Activated CD4-positive, alpha-beta T cell treated with anti-CD3 and anti-CD28 coated beads, Interleukin-2, amount 50 U/mL, for 48 hours (primary cell): ENCODE measurements at places on chromosomes 4 and X.

DNA sequence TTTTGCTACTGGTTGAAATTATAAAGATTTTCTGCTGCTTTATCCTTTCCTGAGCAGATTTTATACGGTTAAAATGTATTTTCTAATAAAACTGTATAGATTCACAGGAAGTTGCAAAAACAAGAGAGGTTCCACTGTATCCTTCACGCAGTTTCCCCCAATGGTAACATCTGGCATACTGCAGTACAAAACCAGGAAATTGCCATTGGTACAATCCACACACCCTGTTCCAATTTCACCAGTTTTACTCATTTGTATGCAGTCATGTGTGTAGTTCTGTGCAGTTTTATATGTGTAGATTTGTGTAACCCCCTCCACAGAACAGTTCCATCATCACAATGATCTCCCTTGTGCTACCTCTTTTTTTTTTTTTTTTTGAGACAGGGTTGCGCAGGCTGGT lies 20.0 kb downstream of the DDX3X start:
- DNase-seq, result no peak

GRCh38 chrX:86171366-86171765 lies 23.1 kb downstream of the DACH2 start:
- DNase-seq, result no peak

GRCh38 chrX:115053223-115053622 lies 35.8 kb upstream of the IL13RA2 start:
- DNase-seq, result no peak

DNA sequence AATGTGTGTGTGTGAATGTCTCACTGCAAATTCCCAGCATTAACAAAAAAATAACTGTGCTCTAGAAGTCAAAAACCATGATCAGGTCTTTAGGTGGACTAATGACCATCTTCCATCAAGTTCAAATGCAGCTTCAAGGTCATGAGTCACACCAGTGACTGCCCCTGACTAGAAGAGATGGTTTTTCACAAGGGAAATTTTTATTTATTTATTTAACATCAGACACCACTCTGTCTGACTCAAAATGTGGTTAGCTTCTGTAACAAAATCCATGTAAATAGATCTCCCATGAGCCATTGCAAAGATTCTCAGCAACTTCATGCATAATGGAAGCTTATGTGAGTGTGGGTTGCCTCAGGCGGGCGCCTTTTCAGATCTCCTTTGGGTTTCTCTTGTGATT lies 219.2 kb downstream of the KIT start:
- no peak for DNase-seq

DNA sequence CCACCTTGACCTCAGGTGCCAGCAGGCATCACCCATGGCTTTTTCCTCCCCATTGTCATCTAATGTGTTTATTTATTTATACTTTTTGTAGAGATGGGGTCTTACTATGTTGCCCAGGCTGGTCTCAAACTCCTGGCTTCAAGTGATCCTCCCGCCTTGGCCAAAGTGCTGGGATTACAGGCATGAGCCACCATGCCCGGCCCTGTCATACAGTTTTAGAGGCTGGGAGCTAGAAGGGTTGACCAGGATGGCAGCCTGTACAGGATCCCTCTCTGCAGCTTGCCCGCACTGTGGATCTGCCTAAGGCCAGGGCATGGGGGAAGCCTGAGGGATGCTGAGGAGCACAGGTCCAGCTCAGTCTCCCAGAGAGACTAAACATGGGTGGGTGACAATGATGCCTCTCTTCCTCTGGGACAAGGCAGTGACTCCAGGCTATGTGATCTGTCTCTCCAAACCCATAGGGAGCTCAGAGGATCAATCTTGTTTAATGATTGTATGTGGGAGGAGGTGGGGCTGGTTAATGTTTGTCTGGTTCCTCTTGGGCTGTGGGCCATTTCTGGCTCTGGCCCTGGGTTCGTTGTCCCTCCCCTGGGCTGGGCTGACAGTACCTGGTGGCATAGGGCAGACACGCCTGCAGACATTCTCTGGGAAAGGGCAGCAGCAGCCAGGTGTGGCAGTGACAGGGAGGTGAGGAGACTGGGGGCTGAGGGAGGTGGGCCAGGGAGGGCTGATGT lies 8.3 kb upstream of the GJB1 start:
- no peak for DNase-seq

- peak; percentile 2 for DNase-seq
Observed at GRCh38 chr4:9898596-9899305, 117.3 kb downstream of the DRD5 start.

- no peak for DNase-seq
Observed at GRCh38 chrX:3216581-3217180, 129.8 kb downstream of the MXRA5 start.

DNA sequence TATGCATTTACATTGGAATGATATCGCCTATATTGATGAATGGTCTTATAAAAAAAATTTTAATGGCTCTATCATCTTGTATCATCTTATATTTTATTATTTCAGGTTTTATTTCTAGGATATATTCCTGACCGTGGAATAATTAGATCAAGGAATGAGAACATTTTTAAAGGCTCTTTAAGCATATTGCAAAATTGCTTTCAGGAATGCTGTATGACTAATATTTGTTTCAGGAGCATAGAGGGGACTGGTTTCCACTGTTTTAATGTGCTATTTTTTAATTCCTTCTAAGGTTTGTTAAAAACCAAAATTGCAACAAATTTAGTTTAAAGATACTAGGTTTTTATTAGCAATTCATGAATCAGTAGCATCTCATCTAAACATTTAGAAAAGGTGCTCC lies 120.2 kb downstream of the BMPR1B start:
- DNase-seq, result no peak

- DNase-seq, result no peak
Observed at GRCh38 chr4:24664956-24665355, 80.6 kb upstream of the DHX15 start.

GRCh38 chrX:132364313-132364712 lies 124.5 kb downstream of the MBNL3 start:
- no peak for DNase-seq

DNA sequence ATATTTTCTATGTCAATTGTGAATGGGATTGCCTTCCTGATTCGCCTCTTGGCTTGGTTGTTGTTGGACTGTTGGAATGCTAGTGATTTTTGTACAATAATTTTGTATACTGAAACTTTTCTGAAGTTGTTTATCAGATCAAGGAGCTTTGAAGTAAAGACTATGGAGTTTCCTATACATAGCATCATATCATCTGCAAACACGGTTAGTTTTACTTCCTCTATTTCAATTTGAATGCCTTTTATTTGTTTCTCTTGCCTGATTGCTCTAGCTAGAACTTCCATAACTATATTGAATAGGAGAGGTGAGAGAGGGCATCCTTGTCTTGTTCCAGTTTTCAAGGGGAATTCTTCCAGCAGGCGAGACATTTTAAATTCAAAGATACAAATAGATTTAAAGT lies 226.5 kb downstream of the FBXO8 start:
- no peak for DNase-seq

DNA sequence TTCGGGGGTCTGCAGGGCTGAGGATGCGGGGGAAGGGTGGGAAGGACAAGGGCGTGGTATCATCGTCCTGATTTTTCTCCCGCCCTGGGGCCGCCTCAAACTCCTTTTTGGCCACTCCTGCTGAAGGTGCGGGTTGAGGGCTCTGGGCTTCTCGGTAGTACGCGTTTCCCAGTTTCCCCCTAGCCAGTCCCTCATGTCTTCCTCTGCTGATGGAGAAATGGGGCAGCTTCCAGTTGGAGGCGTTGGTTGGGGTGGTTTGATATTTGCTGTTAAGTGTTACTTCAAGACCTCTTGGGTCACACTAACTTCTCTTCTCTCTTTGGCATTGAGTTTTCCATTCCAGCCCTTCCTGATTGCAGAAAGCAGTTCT lies 482 bp downstream of the GSTCD start:
- DNase-seq, result no peak

- DNase-seq, result peak; percentile 1
Observed at GRCh38 chr4:183798301-183799253, 106.5 kb upstream of the STOX2 start.

- no peak for DNase-seq
Observed at GRCh38 chr4:153281476-153281875, 63.0 kb upstream of the MND1 start.
